ENCODE measurements at places on chromosomes 1 and 21.
A peak's percentile ranks its signal among the peaks of the same experiment; 100 is the strongest.

DNA sequence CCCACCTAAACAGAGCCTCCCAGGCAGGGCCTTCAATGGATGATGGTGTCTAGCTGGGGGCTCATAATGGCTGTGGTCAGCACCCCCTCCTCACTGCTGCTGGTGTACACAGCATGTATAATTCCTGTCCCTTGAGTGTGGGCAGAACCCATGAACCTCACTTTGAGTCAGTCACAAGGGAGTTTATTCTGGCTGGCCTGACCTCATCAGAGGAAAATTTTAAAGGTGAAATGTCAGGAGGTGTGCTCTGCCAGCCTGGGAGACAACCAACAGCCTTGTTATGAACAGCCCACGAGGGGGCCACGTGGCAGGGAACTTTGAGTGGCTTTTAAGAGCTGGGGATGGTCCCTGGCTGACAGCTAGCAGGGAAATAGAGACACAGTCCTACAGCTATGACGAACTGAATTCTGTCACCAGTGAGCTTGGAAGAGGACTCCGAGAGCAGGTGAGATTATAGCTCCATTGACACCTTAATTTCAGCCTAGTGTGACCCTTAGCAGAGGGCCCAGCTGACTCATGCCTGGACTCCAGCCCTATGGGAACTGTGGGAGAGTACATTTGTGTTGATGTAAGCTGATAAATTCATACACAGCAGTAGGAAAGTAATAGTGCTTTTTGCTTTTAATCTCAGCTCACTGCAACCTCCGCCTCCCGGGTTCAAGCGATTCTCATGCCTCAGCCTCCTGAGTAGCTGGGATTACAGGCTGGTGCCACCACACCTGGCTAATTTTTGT, 73.5 kb upstream of the RUNX3 start:
- no peak for DNase-seq

DNA sequence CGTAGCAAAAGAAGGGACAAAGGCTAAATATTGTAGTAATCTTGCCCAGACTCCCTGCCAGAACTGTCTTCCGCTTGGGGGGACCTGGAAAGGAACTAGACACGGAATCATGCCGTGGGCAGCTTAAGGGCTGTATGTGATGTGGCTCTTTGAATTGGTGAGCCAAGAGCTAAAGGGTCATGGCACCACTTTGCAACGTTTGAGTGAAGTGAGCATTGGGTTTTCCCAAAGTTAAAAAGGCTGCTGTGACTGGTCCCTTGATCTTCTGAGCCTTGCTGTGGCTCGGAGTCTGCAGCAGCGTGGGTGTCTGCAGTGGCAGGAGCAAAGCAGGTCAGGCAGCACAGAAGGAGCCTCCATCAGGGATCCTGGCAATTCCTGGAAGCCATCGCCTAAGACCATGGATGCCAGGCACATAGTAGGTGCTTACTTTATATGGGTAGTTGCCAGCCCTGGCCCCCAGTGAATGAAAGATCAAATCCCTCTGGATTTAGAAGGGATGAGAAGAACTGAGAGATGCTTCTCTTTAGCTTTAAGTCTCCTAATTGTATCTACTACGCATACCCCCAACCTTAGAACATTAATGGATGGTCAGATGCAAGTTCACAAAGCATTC, 1.8 kb downstream of the SMYD2 start:
- no peak for DNase-seq

GRCh38 chr21:31111093-31111492, 72.8 kb upstream of the KRTAP19-8 start:
- no peak for DNase-seq

DNA sequence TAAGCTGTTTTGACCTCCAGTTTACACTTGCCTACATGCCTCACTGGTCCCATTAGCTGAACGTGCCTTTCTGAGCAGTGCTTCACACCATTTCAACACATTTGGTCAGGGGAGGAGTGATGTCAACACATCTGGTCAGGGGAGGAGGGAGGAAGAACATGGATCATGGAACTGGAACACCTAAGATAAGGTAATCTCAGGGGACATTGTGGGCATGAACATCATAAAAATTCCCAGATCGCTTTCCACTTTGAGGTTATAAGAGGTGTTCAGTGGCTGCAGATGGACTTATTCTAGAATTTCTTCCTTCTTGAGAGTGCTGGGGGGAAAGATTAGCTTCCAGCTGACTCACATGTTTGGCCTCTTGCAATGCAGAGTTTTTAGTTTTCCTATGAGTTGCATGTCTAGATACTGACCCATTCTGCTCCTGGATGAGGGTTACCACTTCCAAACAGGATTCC, 2.0 kb downstream of the QSOX1 start:
- peak; percentile 41 for DNase-seq

GRCh38 chr1:165897326-165898303, 70.2 kb downstream of the UCK2 start:
- DNase-seq, result peak; percentile 40

DNA sequence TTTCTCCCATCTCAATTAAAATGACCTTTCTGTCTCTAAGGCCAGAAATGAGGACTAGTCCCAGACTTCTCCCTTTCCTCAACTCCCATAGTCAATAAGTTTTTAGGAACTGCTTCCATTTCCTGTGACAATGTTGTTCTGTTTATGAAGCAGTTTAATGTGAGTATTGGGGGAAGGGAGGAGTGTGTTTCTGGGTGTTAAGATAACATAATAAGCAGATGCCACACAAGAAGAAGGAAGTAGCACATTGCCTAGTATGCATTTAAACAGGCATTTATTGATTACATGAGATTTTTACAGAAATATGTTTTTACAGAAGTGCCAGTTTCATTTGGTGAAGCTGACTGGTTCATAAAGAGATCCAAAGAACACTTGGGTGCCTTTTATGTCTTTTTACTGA, 65.6 kb upstream of the TNR start:
- DNase-seq, result no peak

- no peak for DNase-seq
Observed at GRCh38 chr1:225857256-225857655, 24.9 kb downstream of the TMEM63A start.

DNA sequence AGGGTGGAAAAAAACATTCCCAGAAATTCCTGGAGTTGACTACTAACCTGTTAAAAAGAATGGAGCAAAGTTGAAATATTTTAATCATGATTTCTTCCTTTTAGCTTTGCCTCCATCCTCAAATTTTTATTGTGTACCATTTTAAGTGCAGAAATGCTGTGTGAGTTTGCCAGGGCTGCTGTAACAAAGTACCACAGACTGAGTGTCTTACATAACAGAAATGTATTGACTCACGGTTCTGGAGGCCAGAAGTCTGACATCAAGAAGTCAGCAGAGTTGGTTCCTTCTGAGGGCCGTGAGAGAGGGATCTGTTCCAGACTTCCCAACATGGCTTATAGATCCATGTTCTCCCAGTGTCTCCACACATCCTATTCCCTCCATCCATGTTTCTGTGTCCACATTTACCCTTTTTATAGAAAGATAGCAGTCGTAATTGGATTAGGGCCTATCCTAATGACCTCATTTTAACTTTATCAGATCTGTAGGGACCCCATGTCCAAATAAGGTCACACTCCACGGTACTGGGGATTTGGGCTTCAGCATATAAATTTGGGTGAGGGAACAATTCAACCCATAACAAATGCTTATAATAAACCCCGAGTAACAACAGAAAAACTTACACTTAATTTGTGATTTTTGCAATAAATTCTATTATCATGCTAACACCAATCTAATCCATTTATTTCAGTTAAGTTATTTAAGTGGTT, 12.7 kb downstream of the SNX7 start:
- peak; percentile 59 for DNase-seq

All from AG09309 (cell line).